ENCODE measurements at places on chromosomes 12 and 14.

- DNase-seq: no peak
Measured at GRCh38 chr14:53701108-53701875, 255.3 kb downstream of the BMP4 start.

GRCh38 chr12:24780697-24781368, 168.1 kb downstream of the BCAT1 start:
- DNase-seq: no peak

GRCh38 chr12:104565606-104566243, 109.0 kb downstream of the CHST11 start:
- no peak for DNase-seq

GRCh38 chr12:89192429-89192828, 159.9 kb downstream of the DUSP6 start:
- DNase-seq: no peak

DNA sequence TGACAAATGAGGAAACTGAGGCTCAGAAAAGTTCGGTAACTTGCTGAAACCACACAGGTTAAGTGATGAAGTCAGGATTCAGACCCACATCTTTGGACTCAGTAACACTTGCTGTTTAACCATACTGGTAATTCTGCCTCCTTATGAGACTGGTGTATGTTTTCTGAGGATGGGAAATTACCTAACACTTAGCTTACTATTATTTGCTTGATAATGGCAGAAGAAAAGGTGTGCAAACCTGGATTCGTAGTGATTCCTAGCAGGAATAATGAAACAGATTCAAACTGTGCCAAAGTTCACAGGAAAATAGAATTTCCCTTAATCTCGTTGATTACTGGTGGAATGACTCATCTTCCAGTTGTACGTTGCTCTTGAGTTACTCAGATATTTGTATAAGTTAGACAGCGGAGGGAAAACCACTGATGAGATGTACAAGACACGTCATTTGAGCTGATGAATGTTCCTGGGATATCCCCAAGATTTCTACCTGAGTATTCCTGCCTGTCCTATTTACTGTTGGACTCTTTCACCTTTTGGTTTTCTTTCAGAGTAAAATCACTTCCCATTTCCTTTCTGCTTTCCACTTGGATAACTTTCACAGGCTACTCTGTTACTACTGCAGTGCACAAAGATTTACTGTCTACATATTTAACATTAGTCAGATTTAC, 37.5 kb downstream of the PRORP start:
- no peak for DNase-seq

- no peak for DNase-seq
Measured at GRCh38 chr12:95178136-95178535, 39.1 kb downstream of the FGD6 start.

- no peak for DNase-seq
Measured at GRCh38 chr14:92494512-92494911, 19.1 kb upstream of the RIN3 start.

- DNase-seq: peak; percentile 2
Measured at GRCh38 chr12:130832561-130833209, 6.4 kb downstream of the STX2 start.

GRCh38 chr12:70185301-70185700, 57.9 kb upstream of the CNOT2 start:
- no peak for DNase-seq

Data from NCI-H2029 treated with DMSO at 0.1 percent for 48 hours (cell line).